ENCODE measurements at places on chromosomes 16 and 17. TPM values are rescaled to one million over a fixed set of nuclear protein-coding genes. Genes with fewer than 3 reads are reported as not detected.

Gene HOXB4
- total RNA-seq = 2.0 TPM

Gene ARHGAP23
- 37.7 TPM for total RNA-seq

Gene CYB561
- 12.7 TPM for total RNA-seq

Gene CCL8
- total RNA-seq = 0.98 TPM

Gene APOH
- total RNA-seq = not detected

Gene GRAPL
- total RNA-seq = 7.2 TPM

Gene PLA2G10
- total RNA-seq = not detected

Gene UBALD2
- total RNA-seq = 17.0 TPM
